ENCODE measurements at places on chromosomes 3 and 15.
A peak's percentile ranks its signal among the peaks of the same experiment; 100 is the strongest.

GRCh38 chr15:29822684-29823459 lies 604 bp upstream of the TJP1 start:
- no peak for DNase-seq

DNA sequence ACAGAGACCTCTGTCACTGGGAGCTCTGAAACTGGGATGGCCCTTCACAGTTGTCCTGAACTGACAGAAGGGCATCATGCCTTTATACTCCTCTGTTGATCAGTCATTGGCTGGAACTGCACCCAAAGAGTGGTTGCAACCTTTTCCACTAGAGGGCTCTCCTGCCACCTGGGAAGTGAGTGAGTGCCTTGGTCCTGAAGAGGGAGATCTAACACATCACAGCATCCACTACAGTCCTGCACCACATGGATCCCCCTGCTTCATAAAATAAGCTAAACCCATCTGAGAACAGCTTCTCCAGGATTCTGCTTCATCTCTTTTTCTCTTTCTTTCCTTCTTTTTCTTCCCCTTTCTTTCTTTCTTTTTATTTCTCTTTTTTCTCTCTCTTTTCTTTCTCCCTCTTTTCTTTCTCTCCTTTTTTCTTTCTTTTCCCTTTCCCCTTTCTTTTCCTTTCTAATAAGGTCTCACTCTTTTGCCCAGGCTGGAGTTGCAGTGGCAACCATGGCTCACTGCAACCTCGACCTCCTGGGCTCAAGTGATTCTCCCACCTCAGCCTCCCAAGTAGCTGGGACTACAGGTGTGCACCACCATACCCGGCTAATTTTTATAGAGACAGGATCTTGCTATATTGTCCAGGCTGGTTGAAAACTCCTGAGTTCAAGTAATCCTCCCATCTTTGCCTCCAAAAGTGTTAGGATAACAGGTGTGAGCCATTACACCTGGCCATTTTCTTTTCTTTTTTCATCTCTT lies 42.8 kb upstream of the RAF1 start:
- DNase-seq, result no peak

DNA sequence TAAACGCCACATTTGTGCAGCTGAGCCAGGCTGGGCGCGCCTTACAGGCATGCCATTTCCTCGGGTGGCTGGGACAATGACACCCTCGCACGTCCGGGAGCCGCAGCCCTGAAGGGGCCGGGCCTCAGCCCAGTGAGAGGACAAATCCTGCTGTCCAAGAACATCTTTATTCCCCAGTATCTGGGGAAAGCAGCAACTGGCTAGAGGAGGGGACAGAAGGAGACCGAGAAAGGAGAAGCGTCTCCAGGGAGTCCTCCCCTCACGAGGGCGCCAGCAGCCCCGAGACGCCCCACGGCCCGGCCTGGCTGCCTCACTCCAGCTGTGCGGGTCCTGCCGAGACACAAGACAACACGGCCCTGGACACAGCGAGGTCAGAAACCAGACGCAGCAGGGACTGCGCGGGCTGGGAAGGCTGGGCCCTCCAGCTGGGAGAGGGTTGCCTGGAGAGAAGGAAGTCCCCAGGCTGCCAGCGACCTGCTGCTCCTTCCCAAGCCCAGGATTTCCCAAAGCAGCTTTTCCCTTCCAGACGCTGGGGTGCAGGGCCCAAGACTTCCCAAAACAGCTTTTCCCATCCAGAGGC lies 130.2 kb downstream of the CHSY1 start:
- no peak for DNase-seq

- DNase-seq, result no peak
These were observed 10.2 kb downstream of the GLCE start for GRCh38 chr15:69170597-69170996.

DNA sequence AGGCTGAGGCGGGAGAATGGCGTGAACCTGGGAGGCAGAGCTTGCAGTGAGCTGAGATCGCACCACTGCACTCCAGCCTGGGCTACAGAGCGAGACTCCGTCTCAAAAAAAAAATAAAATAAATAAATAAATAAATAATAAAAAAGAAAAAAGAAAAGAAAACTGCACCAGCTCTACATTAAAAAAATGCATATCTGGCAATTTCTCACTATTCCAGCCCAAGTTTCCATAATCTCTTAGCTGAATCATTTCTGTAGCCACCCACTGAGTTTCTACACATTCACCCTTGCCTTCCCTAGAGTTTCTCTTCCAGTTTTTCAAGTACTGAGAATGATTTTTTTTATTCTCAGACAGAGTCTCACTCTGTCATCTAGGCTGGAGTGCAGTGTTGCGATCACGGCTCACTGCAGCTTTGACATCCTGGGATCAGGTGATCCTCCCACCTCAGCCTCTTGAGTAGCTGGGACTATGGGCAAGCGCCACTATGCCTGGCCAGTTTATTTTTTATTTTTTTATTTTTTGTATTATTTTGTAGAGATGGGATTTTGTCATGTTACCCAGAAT lies 24.5 kb upstream of the SLC7A14 start:
- DNase-seq, result no peak

DNA sequence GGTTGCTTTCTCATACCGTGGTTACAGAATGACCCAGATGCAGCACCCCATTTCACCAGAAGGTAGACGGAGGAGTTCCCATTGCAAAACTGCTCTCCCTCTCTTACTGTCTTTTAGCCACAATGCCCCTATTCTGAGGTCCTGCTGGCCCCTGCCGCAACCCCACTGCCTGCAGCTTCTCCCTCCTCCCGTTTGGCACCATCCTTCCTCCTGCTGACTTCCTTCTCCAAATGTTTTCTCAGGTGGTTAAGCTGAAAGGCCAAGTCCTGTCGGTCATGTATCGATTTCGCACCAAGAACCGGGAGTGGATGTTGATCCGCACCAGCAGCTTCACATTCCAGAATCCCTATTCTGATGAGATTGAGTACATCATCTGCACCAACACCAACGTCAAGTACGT lies 132.3 kb upstream of the ABHD17C start:
- no peak for DNase-seq

DNA sequence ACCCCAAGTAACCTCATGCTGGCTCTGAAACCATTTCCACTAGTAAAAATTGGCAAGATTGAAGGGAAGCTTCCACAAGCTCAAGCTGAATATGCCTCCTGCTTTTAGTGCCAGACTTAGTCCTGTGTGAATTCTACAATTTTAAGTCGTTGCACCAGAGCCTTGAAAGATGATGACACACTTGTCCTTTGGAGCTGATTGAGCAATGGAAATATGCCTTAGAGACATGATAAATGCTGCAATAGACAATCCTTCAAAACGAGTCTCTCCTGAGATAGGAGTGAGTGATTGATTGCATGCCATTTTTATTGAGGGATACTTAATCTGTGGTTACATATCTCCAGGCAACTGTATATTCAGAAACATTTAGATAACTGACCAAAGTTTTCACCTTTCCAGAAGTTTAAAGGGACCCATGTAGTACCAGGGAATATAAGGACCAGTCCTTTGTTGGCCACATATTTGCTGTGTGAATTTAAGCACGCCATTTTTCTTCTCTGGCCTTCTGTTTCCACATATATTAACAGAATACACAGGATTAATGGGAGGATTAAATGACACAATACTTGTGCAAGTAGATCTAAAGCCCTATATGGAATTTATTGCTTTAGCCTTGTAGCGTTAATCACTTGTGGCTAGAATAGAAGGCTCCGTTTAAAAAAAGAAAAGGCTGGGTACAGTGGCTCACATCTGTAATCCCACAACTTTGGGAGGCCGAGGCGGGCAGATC lies 65.1 kb downstream of the PPARG start:
- DNase-seq, result no peak

- DNase-seq, result no peak
These were observed 20.3 kb downstream of the EHD4 start for GRCh38 chr15:41952013-41952563.

- peak; percentile 18 for DNase-seq
These were observed 27.0 kb upstream of the POLG start for GRCh38 chr15:89361451-89362202.

- peak; percentile 83 for DNase-seq
These were observed 26.5 kb downstream of the ATRIP start for GRCh38 chr3:48472923-48473616.

- no peak for DNase-seq
These were observed 5.7 kb downstream of the KLHL40 start for GRCh38 chr3:42690766-42691680.

GRCh38 chr15:90165659-90166489 lies 35.3 kb upstream of the SEMA4B start:
- DNase-seq, result no peak

GRCh38 chr15:67127965-67128364 lies 62.6 kb downstream of the SMAD3 start:
- DNase-seq, result no peak

DNA sequence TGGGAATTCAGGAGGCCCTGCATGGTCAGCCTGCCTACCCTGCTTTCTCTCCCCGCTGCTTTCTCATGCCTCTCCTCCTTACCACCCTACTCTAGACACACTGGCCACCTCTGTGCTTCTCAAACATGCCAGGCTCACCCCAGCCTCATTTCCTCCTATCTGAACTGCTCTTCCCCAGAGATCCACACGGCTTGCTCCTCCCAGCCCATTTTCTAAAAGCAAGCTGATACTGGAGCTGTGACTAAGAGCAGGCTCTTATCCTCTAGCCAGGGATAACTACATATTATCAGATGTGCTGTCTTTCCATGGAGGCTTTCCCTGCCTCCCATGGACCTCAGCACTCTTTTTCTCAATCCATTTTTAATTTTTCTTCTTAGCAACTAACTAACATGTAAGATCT lies 85.9 kb downstream of the BOC start:
- no peak for DNase-seq

- DNase-seq, result no peak
These were observed 35.5 kb downstream of the ATP8B4 start for GRCh38 chr15:50083424-50084025.

GRCh38 chr3:132788301-132788671 lies 66.1 kb upstream of the NPHP3 start:
- DNase-seq, result no peak

GRCh38 chr3:103136621-103137020 lies 701.8 kb downstream of the ZPLD1 start:
- no peak for DNase-seq

GRCh38 chr15:55195996-55196395 lies 745 bp downstream of the RSL24D1 start:
- no peak for DNase-seq

DNA sequence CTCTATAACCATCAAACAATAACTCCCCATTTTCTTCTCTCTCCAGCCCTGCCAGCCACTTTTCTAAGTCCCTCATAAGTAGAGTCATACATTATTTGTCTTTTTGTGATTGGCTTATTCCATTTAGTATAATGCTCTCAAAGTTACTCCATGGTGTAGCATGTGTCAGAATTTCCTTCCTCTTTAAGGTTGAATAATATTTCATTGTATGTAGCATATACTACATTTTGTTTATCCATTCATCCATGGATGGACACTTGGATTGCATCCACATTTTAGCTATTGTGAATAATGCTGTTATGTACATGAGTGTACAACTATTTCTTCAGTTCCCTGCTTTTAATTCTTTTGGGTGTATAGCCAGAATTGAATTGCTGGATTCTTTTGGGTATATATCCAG lies 138.4 kb downstream of the ATG7 start:
- no peak for DNase-seq

DNA sequence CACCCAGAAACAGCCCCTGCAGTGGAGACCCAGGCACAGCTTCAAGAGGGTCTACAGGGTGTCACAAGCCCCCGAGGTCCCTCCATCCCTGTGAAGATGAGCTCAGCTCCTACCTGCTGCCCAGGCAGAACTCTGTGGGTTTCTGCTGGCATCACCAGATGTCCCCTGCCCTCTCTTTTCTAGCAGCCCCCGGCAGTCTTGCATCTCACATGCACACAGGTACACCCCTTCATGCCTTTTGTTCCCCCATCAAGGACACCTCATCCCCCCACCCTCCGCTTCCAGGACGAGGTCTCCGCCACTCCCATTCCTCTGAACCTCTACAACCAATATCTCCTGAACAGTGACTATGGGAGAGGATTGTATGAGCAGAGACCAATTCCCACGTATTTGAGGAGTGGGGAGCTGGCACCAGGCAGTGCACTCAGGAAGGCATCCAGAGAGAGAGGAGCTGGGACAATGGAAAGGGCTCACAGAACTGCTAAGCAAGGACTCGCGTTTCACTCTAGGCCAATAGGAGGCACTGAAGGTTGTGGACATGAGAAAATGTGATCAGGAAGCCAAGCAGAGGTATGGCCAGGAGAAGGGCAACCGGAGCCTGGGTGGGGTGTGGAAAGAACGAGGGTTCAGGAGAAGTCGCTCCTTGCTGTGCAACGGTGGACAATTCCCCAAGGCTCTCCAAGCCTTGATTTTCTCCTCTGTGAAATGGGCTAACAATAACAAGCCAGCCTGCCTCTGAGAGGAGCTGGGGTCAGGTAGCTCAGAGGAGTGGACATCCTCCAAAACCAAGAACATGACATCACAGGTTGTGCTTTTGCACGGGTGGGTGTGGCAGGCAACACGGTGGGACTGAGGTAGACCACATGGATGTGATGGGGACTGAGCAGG lies 115.2 kb downstream of the CHSY1 start:
- DNase-seq, result no peak

GRCh38 chr3:2370317-2370716 lies 271.7 kb downstream of the CNTN4 start:
- DNase-seq, result no peak

GRCh38 chr15:61521953-61522352 lies 292.9 kb upstream of the RORA start:
- DNase-seq, result no peak

GRCh38 chr3:186839874-186840641 lies 2.5 kb upstream of the ADIPOQ start:
- no peak for DNase-seq

DNA sequence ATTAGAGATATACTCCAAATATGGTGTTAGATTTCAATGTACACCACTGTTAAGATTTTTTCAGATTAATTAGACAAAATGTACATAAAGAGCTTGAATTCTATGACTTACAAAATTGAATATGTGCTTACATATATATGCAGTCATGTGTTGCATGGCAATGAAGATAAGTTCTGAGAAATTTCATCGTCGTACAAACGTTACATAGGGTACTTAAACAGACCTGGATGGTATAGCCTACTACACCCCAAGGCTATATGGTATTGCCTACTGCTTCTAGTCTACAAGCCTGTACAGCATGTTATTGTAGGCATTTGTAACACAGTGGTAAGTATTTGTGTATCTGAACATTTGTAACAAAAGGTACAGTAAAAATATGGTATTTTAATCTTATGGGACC lies 9.3 kb downstream of the IL16 start:
- DNase-seq, result no peak

DNA sequence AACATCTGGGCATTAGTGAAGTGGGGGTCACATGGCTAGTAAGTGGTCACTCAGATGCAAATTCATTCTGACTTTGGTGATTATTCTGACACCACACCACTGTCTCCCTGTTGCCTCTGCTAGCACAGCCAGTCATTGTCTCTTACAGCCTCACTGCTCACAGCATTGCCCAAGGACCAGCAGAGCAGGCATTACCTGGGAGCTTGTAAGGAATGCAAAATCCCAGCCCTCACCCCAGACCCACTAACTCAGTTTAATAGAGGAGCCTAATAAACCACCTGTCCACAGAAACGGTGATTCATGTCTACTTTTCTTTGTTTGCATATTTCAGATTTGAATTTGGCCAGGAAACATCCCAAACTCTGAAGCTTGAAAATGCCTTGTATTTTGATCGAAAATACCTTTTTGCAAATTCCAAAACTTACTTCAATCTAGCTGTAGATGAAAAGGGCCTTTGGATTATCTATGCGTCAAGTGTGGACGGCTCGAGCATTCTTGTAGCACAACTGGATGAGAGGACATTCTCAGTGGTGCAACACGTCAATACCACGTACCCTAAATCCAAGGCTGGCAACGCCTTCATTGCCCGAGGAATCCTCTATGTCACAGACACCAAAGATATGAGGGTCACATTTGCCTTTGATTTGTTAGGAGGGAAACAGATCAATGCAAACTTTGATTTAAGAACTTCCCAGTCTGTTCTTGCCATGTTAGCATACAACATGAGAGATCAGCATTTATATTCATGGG lies 62.7 kb downstream of the GLDN start:
- DNase-seq, result no peak
